ENCODE measurements at places on chromosomes 5 and 9.

DNA sequence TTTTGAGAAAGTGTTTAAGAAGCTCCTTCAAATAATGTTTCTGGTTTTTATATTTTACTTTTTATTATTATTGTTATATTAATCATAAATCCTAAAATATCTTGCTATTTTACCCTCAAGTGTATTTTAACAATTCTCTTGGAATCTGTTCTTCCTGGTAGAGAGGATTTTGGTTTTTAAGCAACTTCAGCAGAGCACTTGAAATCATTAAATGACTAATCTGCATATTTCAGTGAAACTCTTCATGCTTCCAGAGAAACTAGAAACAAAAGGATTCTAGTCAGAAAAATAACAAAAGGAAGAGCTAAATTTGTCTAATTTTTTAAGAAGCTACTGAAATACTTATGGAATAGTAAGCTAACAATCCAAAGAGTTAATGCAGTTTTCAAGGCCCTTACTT lies 1057.3 kb downstream of the TLE1 start:
- DNase-seq, result no peak

DNA sequence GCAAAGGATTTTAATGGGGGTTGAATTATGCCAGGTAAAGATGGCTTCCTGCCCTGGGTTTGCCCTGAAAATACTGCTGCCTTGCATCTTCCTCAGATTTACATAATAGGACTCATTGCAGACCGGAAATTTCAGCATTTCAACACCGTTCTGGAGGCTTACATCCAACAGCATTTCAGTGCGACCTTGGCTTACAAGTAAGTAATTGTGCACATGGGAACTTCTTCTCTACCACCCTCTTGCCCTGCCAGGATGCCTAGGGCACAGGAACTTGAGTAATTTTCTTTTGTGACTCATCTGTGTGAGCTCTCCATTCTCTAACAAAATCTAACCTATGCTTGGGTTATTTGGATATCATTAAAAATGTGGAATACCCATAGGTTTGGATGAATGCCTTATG lies 80.2 kb downstream of the DOCK2 start:
- DNase-seq, result no peak

GRCh38 chr5:50710838-50711237 lies 44.4 kb downstream of the PARP8 start:
- no peak for DNase-seq

DNA sequence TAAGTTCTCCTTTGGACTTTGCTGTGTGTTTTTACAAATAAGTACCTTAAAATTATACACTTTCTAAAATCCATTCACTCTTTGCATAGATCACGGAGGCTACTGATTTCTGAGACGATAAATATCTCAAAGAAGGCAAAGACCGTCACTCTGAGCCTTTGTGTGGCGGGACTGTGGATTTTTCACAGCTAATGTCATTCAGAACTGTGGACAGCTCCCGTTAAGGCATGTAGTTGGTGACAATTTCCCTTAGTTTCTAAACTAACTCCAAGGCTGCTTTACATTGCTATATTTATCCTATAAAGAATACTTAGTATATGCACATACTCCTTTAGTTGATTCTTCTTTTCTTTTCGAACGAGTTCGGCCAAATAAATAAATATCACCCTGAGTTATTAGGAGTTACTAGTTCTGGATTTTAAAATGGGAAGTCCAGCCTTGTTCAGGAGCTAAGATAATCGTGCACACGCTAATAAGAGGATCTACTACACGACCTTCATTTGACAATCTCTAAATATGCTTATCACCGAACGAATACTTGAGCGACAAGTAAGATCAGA lies 1.8 kb downstream of the HCN1 start:
- DNase-seq, result no peak

DNA sequence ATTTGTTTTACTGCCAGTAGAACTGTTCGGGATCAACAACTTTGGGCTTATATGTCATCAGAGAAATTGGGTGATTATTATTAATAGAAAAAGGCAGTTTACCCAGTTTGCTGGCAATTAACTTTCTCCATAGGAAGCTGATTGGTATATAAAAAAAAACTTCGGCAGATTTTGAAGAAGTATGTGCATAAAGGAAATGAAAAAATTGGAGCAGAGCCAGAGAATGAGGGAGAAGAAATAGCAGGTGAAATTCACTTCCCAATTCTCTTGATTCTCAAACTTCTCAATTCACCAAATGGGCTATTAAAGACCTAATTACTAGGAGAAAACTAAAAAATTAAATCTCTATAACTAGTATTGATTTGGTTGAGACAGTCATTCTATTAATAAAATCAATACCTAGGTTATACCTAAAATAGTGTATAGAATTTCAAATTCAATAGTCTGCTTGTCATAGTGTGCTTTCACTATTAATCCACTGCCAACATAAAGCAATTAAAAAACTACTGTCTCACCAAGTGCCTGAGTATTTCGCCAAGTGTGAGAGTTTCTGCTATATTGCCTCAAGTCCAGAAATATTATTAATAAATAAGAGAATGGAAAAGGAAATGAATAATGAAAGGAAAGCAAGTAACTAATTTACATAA lies 47.5 kb downstream of the STX17 start:
- no peak for DNase-seq

GRCh38 chr9:129632460-129632859 lies 6.5 kb downstream of the NTMT1 start:
- DNase-seq, result no peak

GRCh38 chr9:129835128-129835859 lies at the start of the genes C9orf78 and USP20:
Gene C9orf78, minus strand, starts transcription at chr9:129835275. Its CDS starts 54 bp downstream, at chr9:129835221.
Gene USP20, plus strand, starts transcription at chr9:129835458. Its CDS starts 17,098 bp downstream, at chr9:129852556.
- peak; percentile 98 for DNase-seq

DNA sequence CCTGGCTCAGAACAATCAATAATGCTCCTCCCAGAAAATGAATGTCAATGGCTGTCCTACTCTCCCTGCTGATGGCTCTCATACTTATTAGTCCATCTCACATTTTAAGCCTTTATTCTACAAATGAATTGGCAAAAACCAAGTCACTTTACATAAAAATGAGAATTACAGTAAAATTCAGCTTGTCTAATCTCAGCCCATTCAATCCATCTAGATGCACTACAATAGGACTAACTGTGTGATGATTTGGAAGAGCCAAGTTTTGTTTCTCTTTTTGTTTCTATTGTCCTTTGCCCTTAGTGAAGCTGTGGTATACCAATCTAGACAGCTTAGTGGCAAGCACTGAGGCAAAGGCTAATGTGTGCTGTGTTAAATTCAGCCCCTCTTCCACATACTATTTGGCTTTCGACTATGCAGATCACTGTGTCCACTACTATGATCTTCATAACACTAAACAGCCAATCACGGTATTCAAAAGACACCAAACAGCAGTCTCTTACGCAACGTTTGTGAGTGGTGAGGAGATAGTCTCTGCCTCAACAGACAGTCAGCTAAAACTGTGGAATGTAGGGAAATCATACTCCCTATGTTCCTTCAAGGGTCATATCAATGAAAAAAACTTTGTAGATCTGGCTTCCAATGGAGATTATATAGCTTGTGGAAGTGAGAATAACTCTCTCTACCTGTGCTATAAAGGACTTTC lies 140.8 kb upstream of the ZNF462 start:
- DNase-seq, result no peak

- DNase-seq, result peak; percentile 91
These were observed 143.6 kb downstream of the LHFPL2 start for GRCh38 chr5:78504704-78505677.

DNA sequence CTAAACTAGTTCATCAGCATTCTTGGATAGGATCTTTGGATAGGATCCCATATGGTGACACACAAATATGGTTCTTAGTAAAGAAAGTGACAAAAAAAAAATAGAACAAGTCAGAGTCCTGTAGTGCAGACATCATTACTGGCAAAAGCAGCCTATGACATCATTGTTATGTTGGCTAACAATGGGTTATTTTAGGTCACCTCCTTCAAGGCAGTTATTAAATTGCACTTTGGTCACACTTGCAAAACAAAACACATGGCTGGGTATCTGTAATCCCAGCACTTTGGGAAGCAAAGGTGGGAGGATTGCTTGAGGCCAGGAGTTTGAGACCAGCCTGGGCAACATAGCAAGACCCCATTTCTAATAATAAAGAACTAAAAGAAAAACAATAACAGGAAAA lies 185.9 kb downstream of the KIAA0825 start:
- no peak for DNase-seq

- no peak for DNase-seq
These were observed 116.5 kb upstream of the FBXL7 start for GRCh38 chr5:15383469-15383868.

DNA sequence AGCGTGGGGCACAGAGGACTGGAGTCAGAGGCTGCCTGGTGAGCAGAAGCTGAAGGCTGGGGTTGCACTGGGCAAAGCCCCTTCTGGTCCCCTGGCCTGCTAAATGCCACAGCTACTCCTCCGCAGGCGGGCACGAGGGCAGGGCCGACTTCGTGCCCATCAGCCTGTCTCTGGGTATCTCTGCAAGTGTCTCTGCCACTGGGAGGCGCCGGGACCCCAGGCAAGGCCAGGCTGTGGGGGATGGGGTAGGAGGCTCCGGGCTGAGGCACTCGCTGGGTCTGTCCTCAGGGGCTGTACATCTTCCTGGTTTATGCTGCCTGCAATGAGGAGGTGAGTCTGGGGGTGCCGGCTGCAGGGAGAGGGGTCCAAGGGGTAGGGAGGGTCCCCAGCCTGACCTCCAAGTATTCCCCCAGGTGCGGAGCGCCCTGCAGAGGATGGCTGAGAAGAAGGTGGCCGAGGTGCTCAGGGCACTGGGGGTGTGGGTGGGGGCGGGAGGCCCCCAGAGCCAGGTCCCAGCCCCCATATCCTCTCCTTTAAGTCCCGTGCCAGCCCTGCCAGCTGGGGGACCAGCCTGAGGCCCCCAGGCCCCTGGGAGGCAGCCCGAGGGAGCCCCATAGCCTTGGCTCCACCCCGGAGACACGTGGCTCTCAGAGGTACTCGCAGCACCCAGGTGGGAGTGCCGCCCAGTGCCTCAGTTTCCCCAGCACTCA lies 25.1 kb downstream of the ADGRD2 start:
- no peak for DNase-seq

DNA sequence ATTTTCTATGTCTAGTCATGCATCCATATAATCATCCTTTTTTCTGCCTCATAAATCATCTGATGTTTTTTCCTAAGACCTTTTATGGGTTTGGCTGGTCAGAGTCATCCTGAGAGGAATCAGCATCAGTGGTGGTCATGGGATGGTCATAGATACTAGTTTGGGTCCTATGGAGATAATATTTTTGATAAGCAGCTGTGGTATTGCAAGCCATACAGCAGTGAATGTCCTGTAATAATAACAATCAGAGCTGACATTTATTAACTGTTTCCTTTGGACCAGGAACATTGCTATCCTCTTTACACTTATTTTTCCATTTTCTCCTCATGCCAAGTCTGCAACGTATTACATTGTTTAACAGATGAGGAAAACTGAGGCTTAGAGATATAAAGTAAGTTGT lies 83.1 kb downstream of the TEX10 start:
- no peak for DNase-seq

DNA sequence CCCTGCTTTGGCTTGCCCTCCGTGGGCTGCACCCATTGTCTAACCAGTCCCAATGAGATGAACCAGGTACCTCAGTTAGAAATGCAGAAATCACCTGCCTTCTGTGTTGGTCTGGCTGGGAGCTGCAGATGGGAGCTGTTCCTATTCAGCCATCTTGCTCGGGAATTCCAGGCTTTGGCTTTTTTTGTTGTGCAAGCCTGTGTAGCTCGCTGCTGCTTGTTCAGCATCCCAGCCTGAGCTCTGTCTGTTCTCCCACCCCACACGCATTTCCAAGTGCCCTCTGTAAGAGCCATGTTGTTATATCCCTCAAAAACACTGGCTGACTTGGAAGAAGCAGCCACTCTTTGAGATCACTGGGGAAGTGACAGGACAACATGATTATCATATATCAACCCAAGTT lies 101.6 kb upstream of the DPYSL3 start:
- no peak for DNase-seq

- DNase-seq, result no peak
These were observed 108.2 kb downstream of the KLHL3 start for GRCh38 chr5:137627706-137628105.

DNA sequence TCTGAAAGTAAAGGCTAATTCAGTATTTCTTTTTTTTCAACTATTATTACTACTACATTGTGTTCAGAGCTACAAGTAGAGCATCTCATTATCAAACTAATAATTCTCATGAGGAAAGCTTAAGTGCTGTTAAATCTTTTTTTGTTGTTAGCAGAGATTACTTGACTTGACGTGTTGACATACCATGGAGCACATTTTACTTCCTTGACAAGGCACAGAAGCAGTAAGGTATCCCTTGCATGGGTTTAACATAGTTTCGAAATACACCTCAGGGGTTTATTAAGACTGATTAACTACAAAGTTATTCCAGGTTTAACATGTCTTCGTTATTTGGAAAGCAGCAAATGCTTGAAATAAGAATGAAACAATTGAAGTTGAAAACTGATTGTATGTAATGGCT lies 7.0 kb downstream of the SPDL1 start:
- DNase-seq, result no peak
